ENCODE measurements at places on chromosomes 4 and X.

DNA sequence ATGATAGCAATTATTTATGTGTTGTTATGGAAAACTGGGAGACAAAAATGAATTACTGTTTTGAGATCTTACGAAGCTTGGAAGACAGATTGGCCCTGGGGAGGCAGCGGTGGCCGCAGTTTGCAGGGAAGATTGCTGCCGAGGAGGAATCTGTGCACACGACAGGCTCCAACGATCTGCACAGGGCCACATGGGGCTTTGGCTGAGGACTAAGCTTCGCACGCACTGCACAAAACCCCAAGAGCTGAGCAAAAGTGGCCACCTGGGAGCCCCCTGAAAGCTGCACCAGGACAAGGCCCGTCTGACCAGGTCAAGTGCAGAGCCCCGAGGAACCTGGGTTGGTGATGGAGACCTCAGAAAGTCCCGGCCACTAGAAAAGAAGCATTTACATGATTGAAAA, 5.2 kb upstream of the PDE6B start:
- no peak for DNase-seq

GRCh38 chrX:107447642-107448041, 1.8 kb upstream of the FRMPD3 start:
- no peak for DNase-seq

DNA sequence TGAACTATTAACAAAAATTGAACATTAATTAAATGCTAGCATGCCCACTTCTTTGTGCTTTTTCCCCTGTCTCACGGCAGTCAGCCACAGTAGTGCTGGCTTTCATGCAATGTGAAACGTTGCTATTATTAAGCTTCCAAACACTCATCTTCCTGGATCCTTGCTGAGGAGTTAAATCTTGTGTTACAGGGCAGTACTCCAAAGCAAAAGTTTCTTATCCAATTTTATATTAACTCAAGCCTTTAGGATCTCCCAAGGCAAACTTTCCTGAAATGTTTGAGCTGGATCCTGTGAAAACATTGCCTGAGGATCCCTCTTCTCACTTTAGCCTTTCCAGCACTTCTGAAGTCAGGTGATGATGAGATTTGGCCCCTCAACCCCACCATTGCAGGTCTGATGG, 1454.8 kb downstream of the FSTL5 start:
- DNase-seq = no peak

- no peak for DNase-seq
Observed at GRCh38 chr4:115154826-115155225, 41.4 kb upstream of the NDST4 start.

- DNase-seq = no peak
Observed at GRCh38 chr4:122341886-122342285, 36.9 kb upstream of the ADAD1 start.

GRCh38 chr4:17352357-17352756, 159.5 kb downstream of the QDPR start:
- DNase-seq = no peak

DNA sequence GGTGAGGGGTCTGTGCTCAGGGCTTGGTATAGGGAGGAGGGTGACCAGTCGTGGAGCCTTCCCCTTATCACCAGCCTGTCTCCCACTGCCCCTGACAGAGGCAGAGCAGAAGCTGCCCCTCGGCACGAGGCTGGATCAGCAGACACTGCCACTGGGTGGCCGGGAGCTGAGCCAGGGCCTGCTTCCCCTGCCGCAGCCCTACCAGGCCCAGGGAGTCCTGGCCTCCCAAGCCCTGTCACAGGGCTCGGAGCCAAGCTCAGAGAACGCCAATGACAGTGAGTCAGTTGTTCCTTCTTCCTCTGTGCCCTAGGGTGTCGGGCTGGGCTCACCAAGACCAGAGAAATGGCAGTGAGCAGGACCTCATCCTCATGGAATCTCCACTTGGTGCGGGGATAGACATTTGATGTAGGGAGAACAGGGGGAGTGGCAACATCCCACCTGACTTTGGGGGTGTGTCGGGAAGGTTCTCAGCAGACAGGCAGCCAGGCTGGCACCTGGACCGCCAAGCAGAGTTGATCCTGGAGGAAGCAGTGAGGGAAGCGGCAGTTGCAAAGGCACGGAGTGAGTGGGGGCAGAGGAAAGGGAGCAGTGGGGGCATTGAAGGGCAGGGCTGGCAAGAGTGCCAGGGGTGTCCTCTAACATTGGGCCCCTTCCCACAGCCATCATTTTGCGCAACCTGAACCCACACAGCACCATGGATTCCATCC, 14.3 kb upstream of the UBA1 start:
- DNase-seq = no peak

DNA sequence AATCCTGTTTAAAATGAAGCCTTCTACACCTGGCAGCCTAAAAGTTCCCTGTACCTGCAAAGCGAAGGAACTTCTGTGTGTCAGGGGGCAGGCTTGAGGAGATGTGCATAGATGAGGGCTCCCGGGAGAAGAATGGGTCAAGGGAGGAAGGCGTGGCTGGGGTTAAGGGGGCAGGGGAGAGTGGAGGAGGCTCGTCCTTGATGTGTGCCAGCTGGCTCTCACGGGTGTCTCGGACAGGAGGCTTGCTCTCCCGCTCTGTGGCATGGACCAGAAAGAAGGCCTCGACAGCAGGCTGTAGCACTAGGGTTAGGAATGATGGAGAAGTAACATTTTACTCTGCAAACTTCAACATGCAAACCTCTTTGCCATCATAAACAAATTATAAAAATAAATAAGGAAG, 104.6 kb upstream of the HSD17B10 start:
- DNase-seq = no peak

DNA sequence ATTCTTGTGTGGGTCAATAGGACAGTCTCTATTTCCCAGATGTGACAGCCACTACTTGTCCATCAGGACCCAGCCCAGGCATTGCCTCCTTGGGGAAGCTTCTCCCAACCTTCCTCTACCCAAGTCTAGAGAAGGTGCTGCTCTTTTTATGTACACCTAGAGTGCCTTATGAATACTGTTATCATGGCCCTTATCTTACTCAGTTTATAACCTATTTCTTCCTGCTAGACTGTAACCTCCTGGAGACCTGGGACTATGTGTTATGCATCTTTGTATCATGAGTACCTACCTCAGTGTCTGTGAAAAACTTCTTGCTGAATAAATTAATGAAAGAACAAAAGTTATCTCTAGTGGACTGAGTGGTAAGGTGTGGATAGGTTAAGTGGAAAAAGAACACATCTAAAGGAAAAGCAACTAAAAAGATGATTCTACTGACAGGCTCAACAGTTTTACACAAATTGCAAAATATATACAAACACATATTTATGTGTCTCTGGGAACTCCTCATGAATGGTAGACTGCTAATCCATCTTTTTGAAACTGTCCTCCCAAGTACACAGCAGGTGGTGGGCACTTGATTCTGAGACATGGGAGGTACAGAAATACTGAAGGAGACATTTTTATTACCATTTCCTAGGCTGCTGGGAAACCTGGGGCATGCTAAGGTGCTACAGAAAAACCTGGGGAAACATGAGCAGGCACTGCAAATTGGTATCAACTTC, 106.6 kb downstream of the SH3RF1 start:
- no peak for DNase-seq

DNA sequence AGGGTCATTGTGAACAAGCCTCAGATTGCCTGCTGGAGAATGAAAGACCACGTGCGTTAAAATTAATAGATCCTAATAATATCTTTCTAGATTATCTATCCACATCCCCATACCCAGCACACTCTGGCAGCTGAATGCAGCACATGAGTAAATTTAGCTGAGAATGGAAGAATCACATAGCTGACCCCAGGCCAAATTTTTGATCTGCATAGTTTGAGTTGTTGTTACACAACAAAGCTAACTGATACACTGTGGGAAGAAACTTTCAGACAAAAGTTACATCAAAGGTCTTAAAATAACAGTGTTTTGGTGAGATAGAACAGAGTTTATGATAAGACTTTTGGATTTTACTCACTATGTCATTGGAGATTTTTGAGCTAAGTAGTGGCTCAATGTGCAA, 72.4 kb upstream of the ANXA10 start:
- no peak for DNase-seq

- DNase-seq = no peak
Observed at GRCh38 chr4:169274033-169274432, 3.3 kb upstream of the SH3RF1 start.

DNA sequence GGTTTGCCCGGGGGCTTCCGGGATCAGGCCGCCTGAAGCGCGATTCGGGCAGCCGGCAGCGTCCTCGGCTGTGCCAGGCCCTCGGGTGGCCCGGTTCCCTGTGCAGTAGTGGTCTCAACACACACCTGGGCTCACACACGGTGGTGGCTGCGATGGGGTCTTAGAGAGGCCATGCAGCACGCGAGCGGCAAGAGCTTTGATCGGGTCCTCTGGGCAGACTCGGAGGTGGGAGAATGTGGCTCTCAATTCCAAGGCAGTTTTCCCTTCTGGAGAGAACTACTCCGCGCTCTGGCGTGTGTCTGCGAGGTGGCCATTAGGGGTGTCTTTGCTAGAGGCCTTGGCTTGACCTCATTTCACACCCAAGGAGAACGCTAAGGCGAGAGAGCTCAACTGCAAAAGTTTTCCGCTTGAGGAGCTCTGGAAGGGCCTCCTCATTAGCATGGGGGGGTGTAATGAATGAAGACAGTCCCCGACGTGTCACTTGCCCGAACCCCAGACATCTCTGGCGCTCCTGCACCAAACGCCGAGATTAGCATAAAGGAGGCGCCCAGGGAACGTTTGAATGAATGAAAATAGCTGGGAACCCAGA, 771 bp upstream of the RBPJ start:
- DNase-seq = peak; percentile 20

- DNase-seq = no peak
Observed at GRCh38 chrX:10206317-10206716, 49.5 kb downstream of the CLCN4 start.

GRCh38 chr4:123955167-123955800, 558.7 kb downstream of the SPRY1 start:
- no peak for DNase-seq

DNA sequence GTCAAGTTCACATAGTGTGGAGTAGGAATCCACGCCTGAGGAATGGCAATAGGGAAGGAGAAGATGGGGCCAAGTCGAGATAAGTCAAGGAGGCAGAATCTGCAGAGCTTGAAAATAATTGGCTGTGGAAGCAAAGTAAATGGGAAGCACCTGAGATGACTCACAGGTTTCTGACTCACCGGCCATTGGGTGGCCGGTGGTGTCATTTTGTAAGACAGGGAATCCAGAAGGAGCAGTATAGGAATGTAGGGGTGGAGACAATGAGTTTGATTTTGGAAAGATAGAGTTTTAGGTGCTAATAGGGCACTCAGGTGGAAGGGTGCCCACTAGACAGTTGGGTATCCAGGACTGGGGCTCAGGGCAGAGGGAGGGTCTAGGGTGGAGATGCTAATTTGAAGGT, 201.0 kb upstream of the MAMLD1 start:
- no peak for DNase-seq

GRCh38 chr4:113674733-113675132, 86.8 kb downstream of the CAMK2D start:
- no peak for DNase-seq

DNA sequence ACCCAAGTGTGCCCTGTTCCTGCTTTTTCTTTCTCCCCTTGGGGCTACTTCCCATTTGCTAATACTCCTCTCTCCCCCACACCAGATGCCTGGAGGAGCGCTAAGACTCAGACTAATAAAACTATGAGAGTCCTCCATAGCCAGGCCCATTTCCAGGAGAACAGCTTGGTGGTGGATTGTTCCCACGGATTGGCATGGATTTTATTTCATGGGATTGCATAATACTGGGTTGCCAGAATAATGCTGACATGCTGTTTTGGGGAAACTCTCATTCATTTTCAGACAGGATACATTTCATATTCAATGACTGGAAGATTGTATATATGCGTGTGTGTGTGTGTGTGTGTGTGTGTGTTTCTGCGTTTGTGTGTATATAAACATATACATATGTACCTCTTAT, 447.5 kb upstream of the PITX2 start:
- no peak for DNase-seq

- no peak for DNase-seq
Observed at GRCh38 chr4:82780752-82781231, 17.8 kb downstream of the SCD5 start.

- no peak for DNase-seq
Observed at GRCh38 chrX:15566244-15566643, 34.5 kb downstream of the ACE2 start.

DNA sequence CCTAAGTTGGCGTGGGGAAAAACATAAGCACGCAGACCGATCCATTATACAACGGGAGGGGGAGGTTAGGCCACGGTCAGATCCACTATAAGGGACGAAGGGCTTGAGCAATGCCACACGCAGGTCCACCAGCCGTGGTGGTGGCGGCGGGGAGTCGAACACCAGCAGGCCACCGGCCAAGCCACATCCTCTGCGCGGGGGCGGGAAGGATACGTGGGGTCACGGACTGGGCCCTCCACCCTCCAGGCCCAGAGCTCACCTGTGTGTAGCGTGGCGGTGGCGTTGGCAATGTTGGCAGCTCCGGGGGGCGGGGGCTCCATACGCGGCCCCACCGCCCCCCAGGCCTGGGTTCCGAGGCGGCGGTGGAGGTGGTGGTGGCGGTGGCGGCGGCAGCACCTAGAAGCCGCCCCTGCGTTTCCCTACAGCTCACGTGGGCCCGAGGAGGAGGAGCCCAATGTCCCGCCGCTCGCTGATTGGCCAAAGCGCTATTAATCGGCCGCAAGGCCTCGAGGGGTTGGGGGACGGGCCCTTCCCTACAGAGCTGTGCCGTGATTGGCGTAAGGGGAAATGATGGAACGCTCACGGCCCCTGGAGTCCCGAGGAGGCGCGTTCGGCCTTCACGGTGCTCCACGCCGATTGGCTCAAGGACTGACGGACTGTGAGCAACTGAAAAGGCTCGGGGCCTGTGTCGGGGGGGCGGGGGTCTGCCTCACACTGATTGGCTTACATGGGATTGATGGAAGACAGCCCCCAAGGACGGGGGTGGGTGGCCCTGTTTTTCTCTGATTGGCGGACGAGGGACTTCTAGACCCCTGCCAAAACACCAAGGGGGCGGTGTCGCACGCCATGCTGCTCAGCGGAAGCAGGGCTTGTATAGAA, at the start of gene ELK1:
ELK1 (minus strand) TSS at position 400 of the 879 bp plus-strand sequence. CDS start 9,122 bp downstream, outside the sequence.
- peak; percentile 63 for DNase-seq

DNA sequence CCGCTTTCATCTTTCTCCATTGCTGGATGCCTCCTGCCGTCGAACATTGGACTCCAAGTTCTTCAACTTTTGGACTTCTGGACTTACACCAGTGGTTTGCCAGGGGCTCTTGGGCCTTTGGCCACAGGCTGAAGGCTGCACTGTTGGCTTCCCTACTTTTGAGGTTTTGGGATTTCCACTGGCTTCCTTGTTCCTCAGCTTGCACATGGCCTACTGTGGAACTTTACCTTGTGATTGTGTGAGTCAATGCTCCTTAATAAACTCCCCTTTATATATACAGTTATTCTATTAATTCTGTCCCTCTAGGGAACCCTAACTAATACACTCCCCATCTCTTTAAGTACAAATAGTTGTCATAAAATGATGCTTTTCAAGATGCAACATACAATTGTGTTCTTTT, 595.3 kb downstream of the ARAP2 start:
- DNase-seq = no peak

DNA sequence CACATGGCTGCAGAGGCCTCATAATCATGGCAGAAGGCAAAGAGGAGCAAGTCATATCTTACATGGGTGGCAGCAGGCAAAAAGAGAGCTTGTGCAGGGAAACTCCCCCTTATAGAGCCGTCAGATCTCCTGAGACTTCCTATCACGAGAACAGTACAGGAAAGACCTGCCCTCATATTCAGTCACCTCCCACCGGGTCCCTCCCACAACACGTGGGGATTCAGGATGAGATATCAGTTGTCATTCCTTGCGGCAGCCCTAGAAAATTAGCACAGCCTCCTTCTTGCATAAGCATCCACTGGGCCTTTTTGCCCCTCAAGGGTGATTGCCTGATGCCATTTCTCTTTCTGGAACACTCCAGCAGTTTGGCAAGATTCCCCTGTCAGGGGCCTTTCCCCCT, 61.7 kb upstream of the STX18 start:
- DNase-seq = no peak

- DNase-seq = no peak
Observed at GRCh38 chr4:7390906-7391636, 43.7 kb downstream of the PSAPL1 start.

Measured in stimulated activated CD8-positive, alpha-beta memory T cell treated with anti-CD3 and anti-CD28 coated beads, Interleukin-7, amount 100 ng/mL, for 1 hour (primary cell).